RKO (cell line): ENCODE measurements at places on chromosomes 1 and 21.

DNA sequence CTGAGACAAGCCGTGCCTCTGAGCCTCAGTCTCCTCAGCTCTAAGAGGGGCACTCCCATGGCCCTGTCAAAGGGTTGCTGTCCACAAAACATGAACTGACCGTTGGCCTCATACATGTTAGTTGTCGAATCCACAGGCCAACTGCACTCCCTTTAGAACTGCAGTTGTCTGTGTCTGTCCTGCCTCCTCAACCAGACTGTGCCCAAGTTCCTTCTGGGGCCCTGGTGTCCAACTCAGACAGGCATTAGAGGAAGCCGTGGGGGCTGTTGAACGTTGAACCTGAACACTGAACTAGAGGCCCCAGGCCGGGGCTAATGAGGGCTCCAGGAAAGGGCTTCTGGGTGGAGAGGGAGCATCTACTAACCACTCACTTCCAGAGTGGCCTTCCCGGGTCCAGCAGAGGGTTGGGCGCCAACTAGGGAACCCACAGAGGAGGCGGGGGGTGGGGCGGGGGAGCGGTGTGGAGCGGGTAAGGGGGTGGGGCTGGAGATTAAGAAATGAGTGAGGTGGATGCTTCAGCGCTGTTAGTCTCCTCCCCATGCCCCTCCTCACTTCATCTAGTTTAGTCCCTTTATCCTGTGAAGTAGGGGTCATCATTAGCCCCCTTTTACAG, at the start of gene RAB42:
RAB42 (plus strand) TSS at position 558 of the 613 bp plus-strand sequence. CDS start 247 bp downstream, outside the sequence.
- no peak for DNase-seq

GRCh38 chr1:199123615-199124014, 484.8 kb downstream of the PTPRC start:
- no peak for DNase-seq

GRCh38 chr1:119676571-119677206, 28.6 kb upstream of the ZNF697 start:
- no peak for DNase-seq

- DNase-seq: no peak
Measured at GRCh38 chr1:74673351-74674111, at the start of gene ERICH3. Gene ERICH3, minus strand, starts transcription at chr1:74673792. Its CDS starts 273 bp downstream, at chr1:74673519.

DNA sequence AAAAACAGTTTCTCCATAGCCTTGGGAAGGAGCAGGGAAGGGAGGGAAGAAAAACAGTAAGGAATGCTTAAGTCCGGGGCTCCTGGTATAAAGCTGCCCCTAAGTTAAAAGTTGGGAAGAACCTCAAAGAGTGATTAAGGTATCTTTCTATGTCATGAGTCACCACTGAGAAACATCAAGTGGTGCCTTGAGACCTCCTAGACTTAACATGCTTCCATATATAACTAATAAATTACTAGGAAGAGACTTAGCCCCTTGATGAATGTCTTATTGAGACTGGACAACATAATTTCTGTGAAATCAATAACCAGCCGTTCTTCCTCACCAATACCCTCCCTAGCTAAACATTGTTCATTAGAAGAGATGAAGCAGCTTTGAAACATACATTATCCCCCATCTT, 121.8 kb upstream of the SLC44A3 start:
- DNase-seq: no peak

DNA sequence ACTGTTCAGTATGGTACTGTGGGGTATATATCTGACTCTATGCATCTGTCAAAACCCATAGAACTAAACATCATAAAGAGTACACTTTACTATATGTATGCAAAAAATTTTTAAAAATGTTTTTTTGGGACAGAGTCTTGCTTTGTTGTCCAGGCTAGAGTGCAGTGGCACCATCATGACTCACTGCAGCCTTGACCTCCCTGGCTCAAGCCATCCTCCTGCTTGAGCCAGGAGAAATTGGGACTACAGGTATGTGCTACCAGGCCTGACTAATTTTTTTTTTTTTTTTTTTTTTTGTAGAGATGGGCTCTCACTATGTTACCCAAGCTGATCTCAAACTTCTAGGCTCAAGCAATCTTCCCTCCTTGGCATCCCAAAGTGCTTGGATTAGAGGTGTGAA, 11.5 kb downstream of the TRIT1 start:
- DNase-seq: no peak

DNA sequence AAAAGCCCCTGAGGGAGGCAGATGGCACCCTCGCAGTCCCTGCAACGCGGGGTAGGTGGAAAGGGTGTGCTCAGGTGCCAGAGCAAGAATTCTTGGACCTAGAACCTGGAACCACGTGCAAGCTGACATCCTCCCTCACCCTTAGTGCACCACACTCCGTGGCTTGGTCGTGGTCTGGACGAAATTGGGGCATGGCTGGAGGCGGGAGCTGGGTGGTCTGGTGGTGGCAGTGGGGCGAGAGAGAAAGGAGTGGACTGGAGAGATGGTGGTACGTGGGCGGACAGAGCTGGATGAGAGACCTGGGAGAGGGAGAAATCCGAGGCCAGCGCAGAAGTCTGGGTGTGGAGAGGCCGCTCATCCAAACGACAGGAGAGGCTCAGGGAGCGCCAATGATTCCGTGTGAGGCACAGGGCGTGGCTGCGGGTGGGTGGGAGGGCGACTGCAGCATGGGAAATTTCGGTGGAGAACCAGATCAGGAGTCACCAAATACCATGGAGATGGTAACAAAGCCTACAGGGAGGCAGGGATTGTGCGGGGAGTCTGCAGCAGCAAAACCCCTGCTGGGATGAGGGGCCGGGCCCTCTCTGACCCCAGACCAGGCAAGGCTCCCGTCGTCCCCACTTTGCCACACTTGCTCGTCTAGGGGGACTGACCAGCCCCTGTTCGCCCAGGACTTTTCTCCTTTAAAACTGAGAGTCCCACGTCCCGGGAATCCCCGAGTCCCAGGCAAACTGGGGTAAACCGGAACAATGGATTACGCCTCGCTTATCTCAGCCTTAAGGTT, 31.9 kb downstream of the CDCP2 start:
- no peak for DNase-seq

- no peak for DNase-seq
Measured at GRCh38 chr21:45334134-45334533, 46.4 kb upstream of the POFUT2 start.

DNA sequence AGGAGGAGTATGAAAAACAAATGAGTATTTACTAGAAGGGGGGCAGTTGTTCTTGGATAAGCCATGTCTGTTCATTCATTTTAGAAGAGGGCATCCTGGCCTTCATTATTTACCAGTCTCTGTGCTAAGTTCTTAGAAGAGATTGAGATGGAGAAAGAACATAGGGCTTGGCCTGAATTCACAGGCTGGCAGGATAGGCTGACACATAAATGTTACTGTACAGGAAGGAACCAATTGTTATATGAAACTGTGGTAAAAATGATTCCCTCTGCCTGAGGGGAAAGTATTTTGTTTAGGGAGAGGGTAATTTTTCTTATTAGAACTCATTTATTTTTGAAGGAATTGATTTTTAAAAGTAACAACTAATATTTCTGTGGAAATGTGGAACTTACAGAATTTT, 99.5 kb downstream of the MAN1A2 start:
- DNase-seq: no peak

GRCh38 chr1:61330571-61330970, 248.2 kb downstream of the NFIA start:
- DNase-seq: no peak

DNA sequence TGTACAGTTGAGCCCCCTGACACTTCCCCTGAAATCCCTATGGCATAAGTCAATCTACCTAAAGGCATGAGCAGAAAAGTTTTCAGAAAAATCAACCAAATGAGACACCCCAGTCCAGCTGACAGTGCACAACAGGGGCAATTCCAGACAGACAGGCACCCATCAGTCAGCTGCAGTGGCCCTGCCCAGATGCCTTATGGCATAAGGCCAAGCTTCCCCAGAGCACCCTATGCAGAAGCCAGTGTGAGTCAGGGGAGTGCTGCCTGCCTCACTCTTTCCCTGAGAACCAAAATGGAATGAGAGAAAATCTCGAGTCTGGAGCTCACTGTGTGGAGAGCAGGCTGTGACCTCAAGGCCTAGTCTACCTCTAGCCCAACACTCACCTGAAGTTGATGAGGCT, 38.1 kb downstream of the MRAP start:
- DNase-seq: peak; percentile 43

DNA sequence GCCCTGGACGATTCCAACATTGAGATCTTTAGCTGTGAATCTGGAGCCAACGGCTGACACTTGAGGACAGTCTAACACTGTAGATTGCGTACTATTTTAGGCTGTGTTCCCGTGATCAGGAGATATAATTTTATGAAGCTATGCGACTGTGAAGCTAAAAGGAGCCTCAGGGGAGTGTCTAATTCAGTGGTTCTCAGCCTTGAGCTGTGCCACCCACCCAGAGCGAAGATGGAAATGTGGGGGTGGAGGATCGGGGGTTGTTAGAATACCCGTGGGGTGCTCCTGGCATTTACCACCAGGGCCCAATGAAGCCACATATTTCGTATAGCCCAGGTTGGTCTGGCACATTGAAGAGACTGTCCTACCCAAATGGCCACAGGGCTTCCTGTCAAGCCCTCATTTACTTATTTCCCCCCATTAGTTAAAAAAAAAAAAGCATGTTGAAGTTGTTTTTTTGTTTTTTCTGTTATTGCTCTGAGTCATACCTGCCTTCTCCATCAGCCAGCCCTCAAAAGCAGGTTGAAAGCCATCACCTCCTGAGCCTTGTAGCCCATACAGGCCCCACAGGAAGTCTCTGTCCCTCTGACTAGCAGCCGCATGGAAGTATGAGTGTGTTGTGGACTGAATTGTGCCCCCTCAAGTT, 141.7 kb downstream of the GALNT2 start:
- DNase-seq: no peak

DNA sequence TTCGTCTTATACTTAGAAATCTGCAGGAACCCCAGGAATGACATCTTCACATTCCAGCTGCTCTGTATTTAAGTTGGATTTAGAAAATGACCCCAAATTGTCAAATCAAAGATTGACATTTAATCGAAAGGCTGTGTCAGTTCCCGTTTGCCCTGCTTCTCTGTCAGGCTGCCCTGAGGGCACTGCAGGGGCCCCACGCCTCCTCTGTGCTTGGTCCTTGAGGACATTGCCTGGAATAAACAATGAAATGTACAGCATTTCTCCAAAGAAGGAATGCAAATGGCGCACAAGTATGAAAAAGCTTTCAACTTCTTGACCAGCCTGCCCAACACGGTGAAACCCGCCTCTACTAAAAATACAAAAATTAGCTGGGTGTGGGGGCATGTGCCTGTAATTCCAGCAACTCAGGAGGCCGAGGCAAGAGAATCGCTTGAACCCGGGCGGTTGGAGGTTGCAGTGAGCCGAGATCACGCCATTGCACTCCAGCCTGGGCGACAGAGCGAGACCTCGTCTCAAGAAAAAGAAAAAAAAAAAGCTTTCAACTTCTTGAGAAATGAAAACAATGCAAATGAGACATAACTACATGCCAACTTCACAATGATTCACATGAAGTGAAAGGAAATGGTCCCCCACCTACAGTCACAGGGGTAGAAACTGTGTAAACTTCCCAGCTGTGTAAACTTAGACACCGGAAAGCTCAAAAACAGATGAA, 3.0 kb downstream of the TMPRSS3 start:
- DNase-seq: no peak

DNA sequence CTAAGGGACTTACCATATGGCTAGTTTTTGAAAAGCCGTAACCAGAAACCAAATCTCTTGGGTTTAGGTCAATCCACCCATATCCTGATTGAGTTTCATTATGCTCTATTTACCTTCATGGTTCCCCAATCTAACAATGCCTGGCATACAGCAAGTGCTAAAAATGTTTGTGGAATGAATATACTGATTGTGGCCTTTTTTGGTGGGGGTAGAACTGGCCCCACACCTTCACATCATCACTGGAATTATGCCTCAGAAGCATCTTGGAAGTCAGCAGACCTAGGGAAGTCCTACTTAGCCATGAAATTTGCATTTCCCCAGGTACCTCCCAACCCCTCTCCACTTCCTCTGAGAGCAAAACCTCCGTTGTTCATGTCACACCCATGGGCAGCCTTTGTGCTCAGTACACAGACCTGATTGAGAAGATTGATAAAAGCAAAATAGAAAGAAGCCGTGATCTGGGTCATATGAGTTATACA, 17.8 kb upstream of the SLAMF1 start:
- no peak for DNase-seq

- no peak for DNase-seq
Measured at GRCh38 chr1:163928069-163928468, 606.3 kb downstream of the NUF2 start.

DNA sequence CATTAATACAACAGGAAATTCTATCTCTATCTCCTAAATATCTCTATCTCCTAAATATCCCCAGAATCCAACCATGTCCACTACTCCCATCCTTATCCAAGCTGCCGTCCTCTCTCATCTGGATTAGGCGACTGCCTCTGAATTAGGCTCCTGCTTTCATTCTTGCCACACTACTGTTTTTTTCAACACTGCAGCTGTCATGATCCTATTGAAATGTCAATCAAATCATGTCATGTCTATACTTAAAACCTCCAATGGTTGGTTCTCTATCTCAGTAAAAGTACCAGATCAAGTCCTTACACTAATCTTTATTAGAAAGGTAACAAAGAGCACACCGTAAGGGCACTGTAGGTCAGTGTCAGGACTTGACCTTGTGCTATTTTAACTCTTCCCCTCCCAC, 82.0 kb upstream of the NFIA start:
- DNase-seq: no peak

GRCh38 chr1:58619286-58620054, 42.4 kb upstream of the TACSTD2 start:
- DNase-seq: no peak

GRCh38 chr1:233584931-233585330, 29.0 kb upstream of the KCNK1 start:
- no peak for DNase-seq

GRCh38 chr1:245797592-245798348, 643.0 kb downstream of the KIF26B start:
- DNase-seq: peak; percentile 7

DNA sequence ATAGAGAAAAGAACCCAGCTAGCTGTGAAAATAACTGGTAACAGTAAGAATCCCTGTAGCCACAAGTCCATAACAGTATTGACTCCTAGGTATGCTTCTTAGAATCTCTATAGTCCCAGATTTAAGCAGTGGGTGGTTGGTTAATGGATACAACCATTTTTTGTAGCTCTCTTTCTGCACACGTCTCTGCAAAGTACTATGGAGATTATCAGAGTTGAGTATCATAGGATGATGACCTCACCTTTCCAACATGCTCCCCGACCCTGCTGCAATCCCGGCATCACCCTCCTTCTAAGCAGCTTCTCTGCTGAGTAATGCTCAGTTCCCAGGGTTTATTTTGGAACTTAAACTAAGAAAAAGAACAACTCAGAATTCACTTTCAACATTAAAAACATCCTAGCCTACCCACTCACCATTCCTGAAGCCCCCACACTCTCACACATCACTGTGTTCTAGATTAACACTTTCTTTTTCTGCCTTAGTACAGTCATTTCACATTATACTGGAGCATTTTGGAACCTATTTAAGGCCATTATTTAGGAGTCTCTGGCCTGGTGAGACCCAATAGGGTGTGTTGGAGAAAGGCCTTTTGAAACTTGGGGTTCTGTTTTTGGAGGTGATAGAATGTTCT, 2.7 kb downstream of the MLLT11 start:
- DNase-seq: peak; percentile 73

- no peak for DNase-seq
Measured at GRCh38 chr1:56019922-56020321, 559.4 kb downstream of the PLPP3 start.
